Common myeloid progenitor, CD34-positive (primary cell): ENCODE measurements at places on chromosomes 3 and 15.
A peak's percentile ranks its signal among the peaks of the same experiment; 100 is the strongest.

DNA sequence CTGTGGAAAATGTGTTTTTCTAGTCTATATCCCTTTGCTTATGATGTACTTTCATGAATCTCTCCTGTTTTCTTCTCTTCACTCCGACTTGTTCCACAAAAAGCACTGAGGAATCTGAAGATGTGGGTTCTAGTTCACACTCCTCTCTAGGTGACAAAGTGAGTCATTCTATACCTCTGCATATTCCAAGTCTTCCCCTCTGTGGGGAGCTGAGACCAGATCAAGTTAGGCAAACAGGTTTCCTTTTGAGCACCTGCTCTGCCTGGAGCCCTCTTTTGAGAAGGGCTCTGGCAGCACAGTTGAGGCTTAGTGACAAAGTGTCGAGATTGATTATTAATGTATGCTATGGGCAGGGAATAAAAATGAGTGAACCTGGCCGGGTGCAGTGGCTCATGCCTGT, 82.4 kb upstream of the VGLL4 start:
- DNase-seq: no peak

GRCh38 chr3:116150655-116151167, 294.6 kb downstream of the LSAMP start:
- DNase-seq: no peak

DNA sequence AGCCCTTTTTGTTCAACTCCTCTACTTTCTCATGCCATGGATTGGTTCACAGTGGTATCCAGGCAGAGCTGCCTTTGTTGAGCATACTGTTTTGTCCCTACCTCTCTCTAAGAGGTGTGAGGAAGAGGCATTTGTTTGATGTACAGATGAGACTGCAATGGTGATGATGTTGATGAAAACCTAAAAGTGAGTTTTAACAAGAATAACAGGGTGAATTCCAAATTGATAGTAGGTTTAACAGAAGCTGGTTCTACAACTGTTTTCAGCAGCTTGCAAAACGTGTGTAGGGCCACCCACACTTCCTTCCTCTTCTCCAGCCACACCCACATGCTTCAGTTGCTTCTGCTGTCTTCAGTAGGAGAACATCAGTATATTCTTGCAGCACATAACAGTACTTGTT, 10.2 kb downstream of the SNRK start:
- peak; percentile 62 for DNase-seq

DNA sequence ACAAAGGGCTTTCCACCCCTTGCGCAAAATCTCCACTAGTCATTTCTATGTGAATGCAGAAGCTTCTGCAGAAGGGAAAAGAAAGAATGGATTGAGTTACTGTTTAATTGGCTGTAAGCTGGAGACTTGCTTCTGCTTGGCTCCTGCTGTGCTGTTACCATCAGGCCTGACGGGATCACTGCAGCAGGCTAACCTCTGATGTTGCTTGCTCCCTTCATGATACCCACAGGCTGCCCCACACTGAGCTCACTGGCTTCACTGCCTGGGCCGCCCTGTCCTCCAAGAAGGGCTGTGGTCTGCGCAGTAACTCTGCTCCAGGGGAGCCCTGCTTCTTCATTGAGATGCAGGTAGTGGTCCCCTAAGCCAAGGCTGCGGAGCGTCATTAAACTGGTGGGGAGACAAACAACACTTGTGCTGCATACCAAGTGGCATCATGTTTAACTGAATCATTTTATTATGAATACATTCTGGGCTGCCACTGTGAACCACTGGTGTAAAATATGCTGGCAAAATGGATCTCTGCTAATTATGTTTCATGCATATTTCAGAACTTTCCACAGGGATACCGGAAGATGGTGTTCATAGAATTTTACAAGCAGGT, 78.6 kb downstream of the WDR49 start:
- no peak for DNase-seq

DNA sequence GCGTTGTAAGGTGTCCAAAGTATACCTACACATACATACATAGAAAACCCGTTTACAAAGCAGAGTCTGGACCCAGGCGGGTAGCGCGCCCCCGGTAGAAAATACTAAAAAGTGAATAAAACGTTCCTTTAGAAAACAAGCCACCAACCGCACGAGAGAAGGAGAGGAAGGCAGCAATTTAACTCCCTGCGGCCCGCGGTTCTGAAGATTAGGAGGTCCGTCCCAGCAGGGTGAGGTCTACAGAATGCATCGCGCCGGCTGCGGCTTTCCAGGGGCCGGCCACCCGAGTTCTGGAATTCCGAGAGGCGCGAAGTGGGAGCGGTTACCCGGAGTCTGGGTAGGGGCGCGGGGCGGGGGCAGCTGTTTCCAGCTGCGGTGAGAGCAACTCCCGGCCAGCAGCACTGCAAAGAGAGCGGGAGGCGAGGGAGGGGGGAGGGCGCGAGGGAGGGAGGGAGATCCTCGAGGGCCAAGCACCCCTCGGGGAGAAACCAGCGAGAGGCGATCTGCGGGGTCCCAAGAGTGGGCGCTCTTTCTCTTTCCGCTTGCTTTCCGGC, 318.6 kb downstream of the FGF12 start:
- DNase-seq: no peak

GRCh38 chr15:46442184-46442583, 807.4 kb downstream of the SQOR start:
- no peak for DNase-seq

GRCh38 chr3:63048367-63049326, 173.4 kb upstream of the CADPS start:
- DNase-seq: no peak

DNA sequence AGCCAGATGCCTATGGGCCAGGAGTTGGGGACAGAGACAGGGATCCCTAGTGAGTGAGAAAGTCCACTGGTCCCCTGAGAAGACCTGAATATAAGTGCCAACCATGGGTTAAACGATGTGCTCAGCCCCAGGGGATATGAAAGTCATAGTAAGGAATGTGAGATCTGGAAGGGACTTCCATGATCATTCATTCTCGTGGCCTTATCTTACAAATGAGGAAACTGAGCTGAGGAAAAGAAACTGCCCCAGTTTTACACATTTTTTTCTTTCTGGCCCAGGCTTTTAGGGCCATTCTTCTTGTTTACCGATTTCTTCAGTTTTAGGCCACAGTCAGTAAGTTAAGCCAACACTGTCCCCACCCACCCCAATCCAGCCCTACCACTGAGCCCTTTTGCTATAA, 11.1 kb downstream of the CD80 start:
- DNase-seq: no peak
